ENCODE measurements at places on chromosomes 4 and X.

DNA sequence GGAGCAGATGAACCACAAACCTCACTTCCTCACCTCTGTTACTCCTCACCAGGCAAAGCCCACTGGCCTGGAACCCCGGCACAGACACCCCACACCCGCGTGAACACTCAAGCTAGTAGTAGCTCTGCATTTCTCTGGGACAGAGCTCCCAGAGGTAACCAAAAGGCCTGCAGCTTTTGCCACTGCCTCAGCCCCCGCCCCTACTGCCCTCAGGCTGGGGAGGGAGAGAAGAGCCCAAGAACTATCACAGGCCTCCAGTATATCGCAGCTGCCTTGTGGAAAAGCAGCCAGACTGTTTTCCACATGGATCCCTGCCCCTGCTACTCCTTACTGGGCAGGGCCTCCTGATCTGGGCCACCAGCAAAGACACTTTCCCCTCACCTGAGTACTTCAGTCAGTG lies 728.7 kb upstream of the ACTRT1 start:
- DNase-seq, result no peak

GRCh38 chr4:957231-957580 lies 16.2 kb downstream of the DGKQ start:
- DNase-seq, result no peak

DNA sequence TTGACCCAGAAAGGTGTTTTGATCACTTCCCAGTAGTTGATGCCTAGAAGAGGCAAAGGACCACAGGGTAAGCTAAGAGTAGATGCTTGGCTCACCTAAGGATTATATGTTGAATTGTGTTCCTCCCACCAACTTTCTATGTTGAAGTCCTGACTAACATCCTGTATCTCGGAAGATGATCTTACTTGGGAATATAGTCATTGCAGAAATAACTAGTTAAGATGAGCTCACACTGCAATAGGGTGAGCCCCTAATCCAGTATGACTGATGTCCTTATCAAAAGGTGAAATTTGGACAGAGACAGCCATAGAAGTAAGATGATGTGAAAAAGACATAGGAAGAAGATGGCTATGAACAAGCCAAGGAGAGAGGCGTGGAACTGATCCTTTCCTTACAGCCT lies 3.3 kb upstream of the HMGB2 start:
- no peak for DNase-seq

DNA sequence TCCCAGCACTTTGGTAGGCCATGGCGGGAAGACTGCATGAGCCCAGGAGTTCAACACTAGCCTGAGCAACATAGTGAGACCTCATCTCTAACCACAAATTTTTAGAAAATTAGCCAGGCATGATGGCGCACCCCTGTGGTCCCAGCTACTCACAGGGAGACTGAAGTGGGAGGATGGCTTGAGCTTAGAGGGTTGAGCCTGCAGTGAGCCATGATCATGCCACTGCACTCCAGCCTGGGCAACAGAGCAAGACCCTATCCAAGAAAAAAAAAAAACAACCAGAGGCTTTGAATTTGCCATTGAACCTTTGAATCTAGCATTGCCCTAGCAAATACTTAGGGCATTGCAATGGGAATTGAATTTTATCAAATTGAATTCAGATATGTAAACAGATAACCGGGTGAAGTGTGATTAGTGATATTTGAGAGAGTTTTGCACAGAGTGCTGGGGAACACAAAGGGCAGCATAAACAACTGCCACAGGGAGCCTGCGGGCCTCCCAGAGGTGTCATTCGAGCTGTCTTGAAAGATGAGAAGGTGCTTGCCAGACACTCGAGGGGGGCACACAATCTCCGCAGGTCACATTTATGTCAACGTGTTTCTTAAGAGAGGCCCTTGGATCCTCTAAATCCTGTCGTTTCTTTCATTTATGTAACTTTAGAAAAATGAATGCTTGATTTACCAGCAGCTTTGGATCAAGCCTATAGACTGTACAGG lies 200.3 kb downstream of the AASDH start:
- no peak for DNase-seq

- DNase-seq, result no peak
Observed at GRCh38 chrX:34467437-34467836, 189.6 kb downstream of the TMEM47 start.

DNA sequence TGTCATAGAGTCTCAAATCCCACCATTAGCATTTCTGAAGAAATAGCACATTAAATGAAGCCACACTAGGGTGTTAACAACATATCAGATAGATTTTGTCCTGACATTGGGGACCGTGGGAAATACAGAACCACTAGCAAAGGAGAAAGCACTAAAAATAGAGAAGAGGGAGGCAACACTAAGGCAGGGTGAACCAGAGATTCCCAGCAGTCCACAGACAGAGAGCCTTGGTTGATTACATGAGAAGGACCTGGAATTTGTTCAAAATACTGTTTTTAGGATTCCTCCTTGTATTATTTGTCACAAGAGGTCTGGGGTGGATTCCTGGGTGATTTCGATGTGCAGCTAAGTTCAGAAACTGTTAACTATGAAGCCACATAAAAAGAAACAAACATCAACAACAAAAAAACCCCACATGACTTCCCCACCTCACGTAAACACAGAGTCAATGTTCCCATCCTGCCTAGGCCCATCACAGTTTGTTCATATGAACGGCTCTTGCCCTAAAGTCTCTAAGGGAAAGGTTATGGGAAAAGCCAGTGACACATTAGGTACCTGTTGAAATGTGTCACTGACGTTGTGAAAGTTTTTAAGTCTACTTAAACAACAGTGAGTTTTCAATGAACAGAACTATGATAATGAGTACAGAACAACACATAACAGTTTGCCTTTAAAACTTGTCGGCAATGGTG lies 23.6 kb upstream of the GRSF1 start:
- DNase-seq, result no peak

- no peak for DNase-seq
Observed at GRCh38 chr4:12041828-12042227, 613.1 kb upstream of the HS3ST1 start.

GRCh38 chr4:7933651-7934510 lies 5.8 kb downstream of the AFAP1 start:
- no peak for DNase-seq

GRCh38 chr4:169620880-169621248 lies 486 bp downstream of the CLCN3 start:
- DNase-seq, result peak; percentile 6

DNA sequence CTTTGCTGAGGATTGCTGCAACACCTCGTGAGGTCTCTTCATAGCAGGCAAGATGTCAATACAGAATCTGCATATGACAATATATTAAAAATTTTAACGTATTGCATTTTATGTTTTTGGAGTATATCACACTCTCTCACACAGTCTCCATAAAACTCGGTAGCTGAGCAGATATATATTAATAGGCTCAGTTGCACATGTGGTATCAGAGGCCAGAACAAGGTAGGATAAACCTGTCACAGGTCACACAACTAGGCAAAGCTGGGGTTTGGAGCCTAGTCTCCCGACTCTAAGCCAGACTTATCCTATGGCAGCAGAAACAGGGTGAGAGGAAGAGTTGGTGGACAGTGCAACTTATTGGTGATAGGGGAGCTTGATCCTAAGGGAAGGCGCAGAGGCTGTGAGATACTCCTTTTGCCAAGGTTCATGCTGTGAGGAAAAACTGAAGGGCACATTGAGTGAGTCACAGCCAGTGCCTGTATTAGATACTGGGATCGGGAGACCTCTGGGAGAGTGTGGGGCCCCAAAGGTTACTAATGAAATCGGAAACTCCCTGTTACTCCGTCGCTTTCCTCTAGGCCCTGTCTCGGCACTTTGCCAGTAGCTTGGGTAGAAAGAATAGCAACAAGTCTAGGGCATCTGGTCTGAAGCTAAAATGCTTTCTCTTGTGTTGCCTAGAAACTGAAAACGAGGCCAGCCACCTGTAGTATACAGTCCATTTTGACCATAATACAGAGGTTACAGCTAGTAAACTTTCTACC lies 195.7 kb downstream of the ARHGAP10 start:
- no peak for DNase-seq

DNA sequence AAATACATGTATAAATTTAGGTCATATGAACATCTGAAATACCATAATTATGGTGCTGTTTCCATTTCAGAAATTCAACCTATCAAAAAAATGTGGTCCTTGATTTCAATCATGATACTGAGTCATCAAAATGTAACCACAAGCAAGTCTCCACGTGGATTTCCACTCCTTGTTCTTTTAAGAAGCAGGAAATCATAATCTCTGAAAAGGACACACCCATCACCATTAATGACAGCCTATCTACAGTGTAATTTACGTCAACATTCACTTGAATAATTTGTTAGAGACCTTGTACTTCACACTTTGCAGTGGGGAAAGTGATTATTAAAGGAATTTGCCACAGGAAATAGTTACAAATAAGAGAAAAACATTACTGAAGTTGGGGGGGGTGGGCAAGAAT lies 17.7 kb upstream of the SLC7A11 start:
- DNase-seq, result no peak

DNA sequence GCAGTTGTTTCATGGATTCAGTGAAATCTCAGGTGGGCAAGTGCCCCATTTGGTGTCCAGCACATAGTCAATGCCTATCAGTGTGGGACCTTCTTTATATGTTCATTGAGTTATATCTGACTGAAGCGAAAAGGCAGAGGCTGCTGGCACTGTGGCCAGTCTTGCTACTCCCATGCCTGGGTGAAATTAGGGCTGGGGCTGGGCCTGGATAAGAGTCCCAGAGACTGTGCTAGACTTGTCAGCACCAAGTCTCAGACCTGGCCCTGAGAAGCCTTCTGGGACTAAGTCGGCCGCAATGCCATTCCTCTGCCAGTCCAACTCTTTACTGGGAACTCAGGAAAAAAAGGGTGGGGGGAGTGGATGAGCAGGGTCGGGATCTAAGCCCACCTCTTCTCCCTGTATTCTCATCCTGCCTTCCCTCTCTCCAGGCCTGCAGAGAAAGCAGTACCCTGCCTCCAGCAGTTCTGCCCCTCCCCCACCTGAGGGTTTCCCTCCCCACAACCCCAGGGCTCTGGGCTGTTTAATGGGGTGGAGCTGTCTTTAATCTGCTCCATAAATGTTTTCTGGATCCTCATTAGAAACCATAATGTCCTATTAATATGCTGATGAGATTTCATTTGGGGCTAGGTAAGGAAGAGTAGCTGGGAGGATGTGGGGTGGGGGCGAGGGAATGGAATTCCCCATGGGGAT lies 153.5 kb upstream of the PJA1 start:
- no peak for DNase-seq

DNA sequence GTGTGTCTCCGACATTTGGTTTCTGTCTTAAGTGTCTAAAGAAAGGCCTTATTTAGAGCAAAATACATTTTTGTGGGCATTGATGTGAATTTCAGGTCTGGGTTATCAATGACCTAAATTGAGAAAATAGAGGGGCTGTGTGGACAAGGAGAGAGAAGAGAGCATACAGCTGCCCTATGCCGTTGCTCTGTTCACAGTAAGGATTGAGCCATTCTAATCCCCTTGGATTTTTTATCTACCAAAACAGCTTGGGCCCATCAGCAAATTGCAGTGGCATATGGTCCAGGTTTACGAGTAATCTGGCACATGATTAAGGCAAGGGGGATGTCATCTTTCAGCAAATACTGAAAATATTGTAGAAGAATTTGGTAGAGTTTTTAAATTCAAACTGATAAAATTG lies 210.2 kb downstream of the ANTXR2 start:
- DNase-seq, result no peak

DNA sequence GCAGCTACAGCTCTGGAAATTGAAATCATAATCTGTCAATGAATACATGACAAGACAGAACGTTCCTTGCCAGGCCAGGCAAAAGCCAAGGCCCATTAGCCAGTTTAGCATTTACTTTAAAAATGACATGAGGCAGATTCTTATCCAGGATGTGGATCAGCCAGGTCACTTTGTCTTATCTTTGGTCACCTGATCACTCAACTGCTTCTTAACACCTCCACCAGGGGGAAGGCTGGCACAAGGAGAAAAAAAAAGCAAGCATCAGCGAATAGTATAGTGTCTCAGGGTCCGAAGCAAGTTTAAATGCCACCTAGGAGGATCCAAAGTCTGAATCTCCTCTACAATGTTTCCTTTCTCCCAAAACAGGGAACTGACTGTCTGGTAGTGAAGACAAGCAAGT lies 18.8 kb downstream of the ATP1B4 start:
- DNase-seq, result peak; percentile 15

GRCh38 chr4:72451349-72451748 lies 117.7 kb downstream of the ADAMTS3 start:
- no peak for DNase-seq

GRCh38 chr4:130056286-130056685 lies 960.3 kb downstream of the C4orf33 start:
- no peak for DNase-seq

- no peak for DNase-seq
Observed at GRCh38 chrX:103477496-103477895, 41.8 kb downstream of the RAB40A start.

DNA sequence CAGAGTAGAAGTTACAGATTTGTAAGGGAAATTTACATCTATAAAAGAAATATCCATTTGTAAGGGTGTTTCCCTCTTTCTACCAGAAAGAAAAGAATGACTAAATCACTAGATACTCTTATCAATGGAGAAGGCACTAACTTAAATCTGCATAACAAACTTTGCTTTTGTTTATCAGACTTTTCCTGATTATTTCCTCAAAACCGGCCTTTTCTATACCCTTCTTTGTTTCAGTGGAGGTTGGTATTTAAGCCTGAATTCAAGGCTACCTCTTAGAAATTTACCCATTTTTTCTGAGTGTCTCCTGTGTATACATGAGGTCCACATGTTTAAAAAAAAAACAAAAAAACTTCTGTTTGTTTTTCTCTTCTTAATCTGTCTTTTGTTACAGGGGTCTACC lies 80.4 kb upstream of the GRPR start:
- DNase-seq, result no peak

DNA sequence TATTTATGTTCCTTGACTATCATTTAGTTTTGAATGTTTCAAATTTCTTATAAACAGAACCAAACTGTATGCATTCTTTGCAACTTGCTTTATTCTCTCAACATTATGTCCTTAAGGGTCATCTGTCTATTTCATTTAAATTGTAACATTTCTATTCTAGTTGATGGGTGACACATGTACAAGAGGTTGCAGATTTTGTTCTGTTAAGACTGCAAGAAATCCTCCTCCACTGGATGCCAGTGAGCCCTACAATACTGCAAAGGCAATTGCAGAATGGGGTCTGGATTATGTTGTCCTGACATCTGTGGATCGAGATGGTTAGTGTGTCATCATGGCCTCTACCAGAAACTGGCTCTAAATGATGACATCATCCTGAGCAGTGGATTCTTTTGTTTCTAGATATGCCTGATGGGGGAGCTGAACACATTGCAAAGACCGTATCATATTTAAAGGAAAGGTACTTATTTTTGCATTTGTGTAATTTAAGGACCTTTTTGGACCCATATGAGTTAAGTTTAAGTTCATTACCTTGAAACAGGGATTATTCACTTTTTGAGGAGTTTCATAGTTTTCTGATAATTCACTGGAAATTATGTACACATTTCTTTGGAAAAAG lies 6.1 kb downstream of the LIAS start:
- no peak for DNase-seq

GRCh38 chr4:8533274-8533865 lies 46.8 kb upstream of the GPR78 start:
- no peak for DNase-seq

DNA sequence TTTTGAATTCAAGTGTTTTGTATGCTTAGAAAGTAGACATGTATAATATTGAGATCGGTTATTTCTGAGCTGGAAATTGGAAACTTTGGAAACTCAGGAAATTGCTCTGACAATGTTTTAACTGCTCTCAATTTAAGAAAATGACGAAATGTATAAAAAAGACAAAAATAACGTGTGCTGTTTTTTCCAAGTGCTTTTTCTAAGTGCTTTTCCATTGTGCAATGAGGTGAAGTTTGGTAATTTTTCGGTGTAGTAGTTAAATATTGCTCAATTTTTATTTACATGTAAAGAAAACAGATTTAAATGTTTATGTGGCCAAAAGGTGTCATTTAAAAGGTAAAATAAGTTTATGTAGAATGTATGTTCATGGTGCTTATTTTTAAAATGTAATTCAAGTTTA lies 39.4 kb upstream of the RHOH start:
- no peak for DNase-seq
